ENCODE measurements at places on chromosomes 6 and 20. TPM values are rescaled to one million over a fixed set of nuclear protein-coding genes. Genes with fewer than 3 reads are reported as not detected.
A peak's percentile ranks its signal among the peaks of the same experiment; 100 is the strongest.

CEP43 gene
- 8.4 TPM for total RNA-seq

SLC17A2 gene
- not detected for total RNA-seq

MLIP gene
- total RNA-seq, result 2.6 TPM

CPNE5 gene
- total RNA-seq, result 7.9 TPM

BEND6 gene
- 3.1 TPM for total RNA-seq

ECT2L gene
- 0.30 TPM for total RNA-seq

TRIM15 gene
- total RNA-seq, result not detected

COX4I2 gene
- total RNA-seq, result 9.5 TPM

CLVS2 gene
- total RNA-seq, result not detected

SPATA25 gene
- total RNA-seq, result 8.6 TPM

CST5 gene
- total RNA-seq, result not detected

SLC9A8 gene
- total RNA-seq, result 12.5 TPM

THBD gene
- total RNA-seq, result 79.8 TPM

GRCh38 chr6:40962241-40962640, 76.8 kb downstream of the UNC5CL start:
- DNase-seq, result no peak

DNA sequence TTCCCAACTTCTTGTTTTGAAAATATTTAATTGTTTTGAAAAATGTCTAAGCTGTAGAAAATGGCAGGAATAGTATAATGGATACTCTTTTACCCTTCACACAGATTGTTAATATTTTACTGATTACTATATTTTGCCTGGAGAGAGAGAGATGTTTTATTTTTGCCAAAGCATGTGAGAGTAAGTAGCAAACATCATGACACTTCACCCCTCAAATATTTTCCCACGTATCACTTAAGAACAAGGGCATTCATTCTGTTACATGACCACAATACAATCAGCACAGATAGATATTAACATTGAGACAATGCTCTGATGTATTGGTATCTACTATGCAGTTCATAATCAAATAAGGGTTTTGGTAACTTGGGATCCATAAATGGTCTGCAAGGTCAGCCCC, 116.5 kb downstream of the CCDC170 start:
- DNase-seq, result no peak

- no peak for DNase-seq
These were observed 24.8 kb downstream of the GNAS start for GRCh38 chr20:58877050-58877975.

- no peak for DNase-seq
These were observed 79.5 kb downstream of the BCAS1 start for GRCh38 chr20:53990768-53991450.

DNA sequence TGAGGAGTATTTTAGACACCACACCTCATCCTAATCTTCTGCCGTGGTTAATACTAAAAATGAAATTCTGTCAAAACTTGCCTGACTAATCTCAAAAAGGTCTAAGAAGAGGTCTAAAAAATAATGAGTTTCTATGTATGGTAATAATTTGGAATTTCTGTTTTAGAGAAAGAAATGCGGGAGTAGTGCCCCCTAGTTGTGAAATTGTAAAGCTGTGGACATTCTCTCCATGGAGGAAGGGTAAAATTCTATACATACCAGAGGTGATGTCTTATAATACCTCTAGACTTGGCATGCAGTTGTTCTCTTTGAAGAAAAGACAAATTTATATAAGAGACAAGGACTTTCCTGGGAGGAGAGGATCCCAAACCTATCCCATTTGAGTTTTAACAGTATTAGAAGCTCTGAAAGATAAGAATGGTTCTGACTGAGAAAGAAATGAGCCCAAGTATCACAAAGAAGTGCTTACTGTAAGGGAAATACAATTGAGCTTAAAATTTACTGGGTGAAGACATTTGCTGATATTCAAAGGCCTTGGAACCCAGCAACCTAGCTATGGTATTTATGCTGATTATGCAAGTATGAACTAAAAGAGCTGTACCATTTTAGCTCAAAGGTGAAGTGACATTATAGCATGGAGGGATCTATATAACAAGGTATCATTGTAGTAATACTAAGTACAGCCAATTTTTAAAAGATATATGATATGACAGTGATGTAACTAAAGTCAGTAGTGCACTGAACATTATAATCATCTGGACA, 5.1 kb upstream of the EPHA7 start:
- DNase-seq, result no peak

- DNase-seq, result no peak
These were observed 3.7 kb downstream of the KIF13A start for GRCh38 chr6:17983730-17984129.

- DNase-seq, result no peak
These were observed 23.6 kb upstream of the WFDC2 start for GRCh38 chr20:45445805-45446562.

- peak; percentile 46 for DNase-seq
These were observed 1.3 kb downstream of the CD24 start for GRCh38 chr6:106973018-106973835.

GRCh38 chr6:53568776-53569616, 24.1 kb upstream of the GCLC start:
- DNase-seq, result no peak

GRCh38 chr6:6661684-6662083, 73.2 kb downstream of the LY86 start:
- DNase-seq, result no peak

GRCh38 chr6:136720045-136720770, 72.1 kb downstream of the MAP3K5 start:
- no peak for DNase-seq

- no peak for DNase-seq
These were observed 31.2 kb downstream of the FAM83B start for GRCh38 chr6:54877713-54878317.

GRCh38 chr20:63025534-63026331, 19.0 kb upstream of the BHLHE23 start:
- peak; percentile 44 for DNase-seq

DNA sequence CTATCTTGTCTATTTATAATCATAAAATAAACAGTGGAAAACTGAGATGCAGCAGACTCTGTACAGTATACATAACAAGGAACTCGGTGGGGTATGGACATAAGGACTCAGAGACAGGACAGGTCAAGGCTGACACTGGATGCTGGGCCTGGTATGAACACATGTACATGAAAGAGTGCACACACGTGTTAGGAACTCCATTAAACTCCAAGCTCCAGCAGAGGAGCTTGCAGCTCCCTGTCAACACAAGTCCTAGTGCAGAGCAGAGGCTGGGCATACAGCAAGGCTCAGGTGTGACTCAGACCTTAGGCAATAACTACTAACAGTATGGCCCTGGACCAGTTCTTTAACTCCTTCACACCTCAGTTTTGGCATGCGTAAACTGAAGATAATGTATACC, 17.1 kb downstream of the NAPB start:
- no peak for DNase-seq

GRCh38 chr6:136914947-136915346, 7.2 kb upstream of the SLC35D3 start:
- no peak for DNase-seq

DNA sequence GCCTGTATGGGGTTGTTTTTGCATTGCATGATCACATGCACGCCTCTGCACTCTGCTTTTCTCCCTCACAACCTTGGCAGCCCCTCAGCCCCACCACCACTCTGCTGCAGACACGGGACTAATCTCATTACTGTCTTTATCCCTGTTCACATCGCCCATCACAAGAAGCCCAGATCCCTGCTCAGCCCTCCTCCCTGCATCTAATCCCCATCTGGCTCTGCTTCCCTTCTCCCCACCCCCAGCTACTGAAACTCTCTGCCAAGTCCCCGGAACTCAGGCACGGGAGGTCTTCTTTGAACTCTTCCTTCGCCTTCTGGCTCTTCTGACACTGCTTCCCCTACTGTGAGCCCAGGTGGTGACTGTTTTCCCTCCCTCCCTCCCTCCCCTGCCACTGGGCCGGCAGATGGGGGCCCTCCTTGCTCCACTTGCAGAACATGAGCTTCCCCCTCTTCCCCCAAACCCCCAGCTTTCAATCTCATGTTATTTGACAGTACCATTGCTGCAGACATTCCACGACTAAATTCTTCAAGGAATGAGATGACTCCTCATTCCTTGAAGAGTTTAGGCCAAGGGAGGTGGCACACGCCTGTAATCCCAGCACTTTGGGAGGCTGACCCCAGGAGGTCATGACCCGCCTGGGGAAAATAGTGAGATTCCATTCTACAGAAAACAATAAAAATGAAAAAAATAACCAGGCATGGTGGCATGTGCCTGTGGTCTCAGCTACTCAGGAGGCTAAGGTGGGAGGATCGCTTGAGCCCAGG, 21.9 kb upstream of the TULP1 start:
- no peak for DNase-seq

DNA sequence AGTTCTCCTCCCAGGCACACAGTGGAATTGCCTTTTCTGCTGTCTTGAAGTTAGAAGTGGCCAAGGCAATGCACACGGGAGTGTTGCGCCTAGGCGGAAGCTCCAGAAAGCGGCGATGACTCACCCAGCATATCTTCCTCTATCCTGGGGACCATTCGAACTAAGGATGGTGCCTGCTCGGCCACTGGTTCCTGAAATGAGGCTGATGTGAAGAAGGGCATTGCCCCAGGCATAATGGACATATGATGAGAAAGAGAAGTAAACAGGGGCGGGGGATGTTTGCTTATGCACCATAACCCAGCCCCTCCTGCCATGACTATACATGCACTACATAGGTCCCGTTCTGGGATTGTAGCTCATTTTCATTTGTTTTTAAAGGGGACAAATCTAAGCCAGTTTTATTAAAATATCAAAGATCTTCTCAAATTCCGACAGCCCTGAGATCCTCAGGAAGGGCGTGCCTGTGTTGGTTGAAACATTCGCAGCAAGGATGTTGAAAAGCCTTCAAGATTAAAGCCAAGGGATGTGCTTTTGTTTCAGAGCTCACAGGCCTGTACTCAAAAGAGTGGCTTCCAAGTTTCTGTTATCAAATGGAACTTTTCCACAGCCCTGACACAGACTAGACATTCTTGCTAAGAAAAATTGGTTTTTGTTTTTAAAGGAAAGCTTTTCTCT, 218.5 kb downstream of the LY86 start:
- DNase-seq, result peak; percentile 86

DNA sequence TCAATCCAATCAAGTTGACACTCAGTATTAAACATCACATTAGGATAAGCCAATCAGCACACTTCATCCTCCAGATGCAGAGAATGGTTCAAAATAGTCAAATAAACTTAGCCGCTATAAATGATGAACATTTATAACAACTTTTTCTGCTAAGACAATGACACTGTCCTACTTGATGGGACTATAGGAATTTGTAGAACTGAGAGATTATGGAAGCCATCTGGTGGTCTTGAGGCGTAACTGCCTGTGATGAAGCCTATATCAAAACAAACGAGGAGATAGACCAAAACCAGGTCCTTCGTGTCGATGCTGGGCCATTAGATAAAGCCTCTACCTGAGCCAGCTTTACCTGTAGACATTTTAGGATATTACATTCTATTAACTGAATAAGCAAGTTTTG, 631.1 kb downstream of the COL12A1 start:
- no peak for DNase-seq

- no peak for DNase-seq
These were observed 504.0 kb upstream of the PTCHD4 start for GRCh38 chr6:48615041-48615440.

- peak; percentile 84 for DNase-seq
These were observed 72.5 kb downstream of the NDUFAF5 start for GRCh38 chr20:13857304-13857703.

GRCh38 chr20:39453890-39454289, 491.7 kb downstream of the DHX35 start:
- DNase-seq, result no peak

DNA sequence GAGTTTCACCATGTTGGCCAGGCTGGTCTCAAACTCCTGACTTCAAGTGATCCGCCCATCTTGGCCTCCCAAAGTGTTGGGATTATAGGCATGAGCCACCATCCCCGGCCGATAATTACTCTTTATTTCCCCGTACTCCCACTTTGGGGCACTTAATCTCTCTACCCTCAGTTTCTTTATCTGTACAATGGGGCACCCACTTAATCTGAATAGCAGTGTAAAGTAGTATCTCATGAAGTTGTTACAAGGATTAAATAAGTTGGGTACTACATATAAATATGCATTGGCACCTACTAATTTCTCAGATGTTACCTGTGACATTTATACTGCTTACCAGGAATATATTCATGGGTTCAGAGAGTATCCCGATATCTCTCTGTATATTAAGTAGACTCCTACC, 15.2 kb downstream of the GINM1 start:
- DNase-seq, result no peak

- no peak for DNase-seq
These were observed 511.9 kb downstream of the KIF16B start for GRCh38 chr20:16061351-16061750.

DNA sequence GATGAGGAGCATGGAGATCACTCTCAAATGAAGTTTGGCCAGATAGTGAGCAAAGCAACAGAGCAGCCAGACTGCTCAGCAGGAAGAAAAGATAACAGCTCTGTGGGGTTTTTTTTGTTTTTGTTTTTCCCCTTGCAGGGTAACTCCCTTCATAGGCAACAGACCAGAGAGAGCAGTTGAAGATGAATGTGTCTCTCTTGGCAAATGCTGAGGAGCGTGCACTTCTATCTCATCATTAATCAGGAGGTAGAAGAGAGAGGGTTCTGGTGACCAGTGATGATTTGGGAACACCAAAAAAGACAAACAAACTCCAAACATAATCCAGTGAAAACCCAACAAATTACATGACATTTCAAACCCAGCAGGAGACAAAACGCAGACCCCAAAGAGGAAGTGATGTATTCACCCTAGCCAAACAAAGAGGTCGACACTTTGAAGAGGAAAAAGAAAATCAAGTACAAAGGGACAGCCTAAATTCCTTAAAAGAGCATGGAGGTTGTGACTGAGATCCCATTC, 66.2 kb upstream of the RREB1 start:
- no peak for DNase-seq

- DNase-seq, result peak; percentile 89
These were observed 45.1 kb upstream of the PNRC1 start for GRCh38 chr6:89035252-89036101.

GRCh38 chr6:53979468-53980067, 131.7 kb upstream of the MLIP start:
- no peak for DNase-seq

GRCh38 chr6:166389119-166389518, 6.4 kb upstream of the MPC1 start:
- no peak for DNase-seq

GRCh38 chr6:105109955-105110895, 69.6 kb downstream of the POPDC3 start:
- DNase-seq, result no peak

DNA sequence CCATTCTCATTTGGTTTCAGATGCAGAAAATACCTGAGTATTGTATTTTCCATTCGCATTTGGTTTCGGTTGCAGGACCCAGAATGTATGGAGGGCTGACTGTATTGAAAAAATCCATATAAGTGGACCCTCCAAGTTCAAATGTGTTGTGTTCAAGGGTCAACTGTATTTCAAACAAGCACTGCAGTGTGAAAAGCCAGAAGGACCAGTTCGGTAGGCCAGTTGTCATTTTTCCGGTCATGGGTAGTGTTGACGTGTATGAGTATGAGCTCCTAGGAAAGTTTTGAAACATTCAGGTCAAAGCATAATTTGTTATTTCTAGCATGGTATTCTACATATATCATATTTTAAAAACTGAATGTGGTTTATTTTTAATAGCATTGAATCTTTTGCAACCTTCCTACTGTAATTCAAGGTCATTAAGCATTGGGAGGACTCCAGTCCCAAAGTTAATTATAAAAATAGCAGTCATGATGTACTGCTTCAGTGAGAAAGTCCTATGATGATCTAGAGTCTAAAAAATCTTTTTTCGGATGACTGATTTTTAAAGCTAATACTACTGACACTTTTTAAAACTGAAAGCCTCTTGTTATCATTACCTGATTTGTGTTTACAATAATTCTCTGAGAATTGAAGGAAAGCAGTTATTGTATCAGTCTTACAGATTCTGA, 18.9 kb downstream of the NHSL1 start:
- DNase-seq, result no peak

GRCh38 chr20:20491784-20492264, 123.9 kb downstream of the INSM1 start:
- no peak for DNase-seq

All from aorta (tissue), 5 donors.